ENCODE measurements at places on chromosomes 11 and 22. TPM values are rescaled to one million over a fixed set of nuclear protein-coding genes. Genes with fewer than 3 reads are reported as not detected.

CD6 gene
- 0.47 TPM for total RNA-seq

LMO1 gene
- total RNA-seq: 2.9 TPM

LRRC74B gene
- total RNA-seq: 0.06 TPM

CD248 gene
- total RNA-seq: not detected

CDC42BPG gene
- 1.2 TPM for total RNA-seq

HTR3A gene
- total RNA-seq: not detected

MEI1 gene
- not detected for total RNA-seq

MUC6 gene
- 0.01 TPM for total RNA-seq

F2 gene
- total RNA-seq: 2.7 TPM

ARHGEF17 gene
- total RNA-seq: 12.7 TPM

OR1S1 gene
- not detected for total RNA-seq

ANO9 gene
- 1.1 TPM for total RNA-seq

CARD18 gene
- total RNA-seq: not detected

CCDC87 gene
- total RNA-seq: 0.64 TPM

PTGDR2 gene
- total RNA-seq: 0.07 TPM

OR51B4 gene
- total RNA-seq: not detected

BARX2 gene
- not detected for total RNA-seq

TRIM64 gene
- not detected for total RNA-seq

CHADL gene
- not detected for total RNA-seq

MTFP1 gene
- total RNA-seq: 67.7 TPM

ANO1 gene
- 1.1 TPM for total RNA-seq

RFPL2 gene
- total RNA-seq: 0.19 TPM

TIMP3 gene
- 2.3 TPM for total RNA-seq

SEC14L6 gene
- not detected for total RNA-seq

CBL gene
- 9.4 TPM for total RNA-seq

CREB3L1 gene
- 7.4 TPM for total RNA-seq

YPEL4 gene
- total RNA-seq: 0.51 TPM

MS4A15 gene
- not detected for total RNA-seq

CABP2 gene
- total RNA-seq: not detected

FGF19 gene
- total RNA-seq: 0.08 TPM

ELMOD1 gene
- total RNA-seq: 0.34 TPM

OR8I2 gene
- not detected for total RNA-seq

MYEOV gene
- total RNA-seq: 109 TPM

APOA4 gene
- total RNA-seq: not detected

All from A549 treated with DMSO at 1 μM for 4 hours (cell line).